ENCODE measurements at places on chromosomes 12 and 14.
A peak's percentile ranks its signal among the peaks of the same experiment; 100 is the strongest.

GRCh38 chr12:31599053-31599452 lies 8.1 kb upstream of the DENND5B start:
- no peak for DNase-seq

GRCh38 chr14:104398656-104399055 lies 180.9 kb upstream of the C14orf180 start:
- no peak for DNase-seq

DNA sequence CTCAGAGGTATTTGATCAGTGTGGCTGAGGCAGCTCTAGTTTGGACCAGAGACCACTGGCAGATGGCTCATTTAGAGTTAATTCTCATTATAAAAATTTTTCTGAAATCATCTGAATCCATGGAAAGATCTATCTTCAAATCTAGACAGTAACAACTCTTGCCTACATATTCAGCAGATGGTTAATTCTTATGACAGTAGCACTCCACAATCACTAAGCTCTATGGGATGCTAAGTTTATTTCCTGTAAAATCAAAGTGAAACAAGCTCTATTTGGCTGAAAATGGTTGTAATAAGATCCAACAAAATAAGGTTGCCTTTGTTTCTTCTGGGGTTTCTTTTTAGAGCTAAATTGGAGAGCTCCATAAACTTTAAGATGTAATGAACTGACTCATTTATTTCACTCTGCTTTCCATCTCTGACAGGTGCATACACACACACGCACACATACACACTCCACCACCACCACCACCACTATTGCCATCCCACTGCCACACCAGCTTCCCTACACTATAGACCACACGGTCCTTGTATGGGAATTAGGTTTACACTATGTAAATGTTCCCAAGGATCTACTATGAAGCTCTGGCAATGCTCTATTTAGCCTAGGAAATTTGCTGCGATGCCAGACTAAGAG lies 293.1 kb downstream of the RPAP3 start:
- DNase-seq: no peak

DNA sequence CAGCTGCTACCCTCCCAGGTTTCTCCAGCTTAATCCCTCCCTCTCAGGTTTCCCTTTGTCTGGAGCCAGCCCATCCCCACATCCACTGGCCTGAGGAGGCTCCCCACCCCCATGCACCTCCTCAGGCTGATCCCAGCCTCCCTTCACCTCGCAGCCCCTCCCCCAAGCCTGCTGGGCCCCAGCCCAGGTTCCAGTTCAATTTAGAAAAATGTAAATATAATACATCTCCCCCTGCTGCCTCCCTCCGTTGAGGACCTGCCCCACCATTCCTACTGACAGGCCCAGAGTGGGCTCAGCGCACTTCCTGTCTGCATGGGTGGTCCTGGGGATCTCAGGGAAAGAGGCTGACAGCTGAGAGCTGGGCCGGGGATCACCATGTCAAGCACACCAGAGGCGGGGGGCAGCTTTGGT lies 155.8 kb downstream of the NTF3 start:
- DNase-seq: no peak

- DNase-seq: no peak
Observed at GRCh38 chr12:38350342-38351174, 34.0 kb downstream of the ALG10B start.

- no peak for DNase-seq
Observed at GRCh38 chr12:116508145-116509121, 50.7 kb upstream of the MAP1LC3B2 start.

DNA sequence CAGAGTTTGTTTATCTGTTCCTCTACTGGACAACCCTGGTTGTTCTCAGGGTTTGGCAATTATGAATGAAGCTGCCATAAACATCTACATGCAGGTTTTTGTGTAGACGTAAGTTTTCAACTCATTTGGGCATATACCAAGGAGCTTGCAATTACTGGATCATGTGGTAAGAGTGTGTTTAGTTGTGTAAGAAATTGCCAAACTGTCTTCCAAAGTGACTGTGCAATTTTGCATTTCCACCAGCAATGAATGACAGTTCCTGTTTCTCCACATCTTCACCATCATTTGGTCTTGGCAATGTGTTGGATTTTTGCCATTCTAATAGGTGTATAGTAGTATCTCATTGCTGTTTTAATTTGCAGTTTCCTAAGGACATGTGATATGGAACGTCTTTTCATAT lies 39.8 kb upstream of the FBXO33 start:
- no peak for DNase-seq

- no peak for DNase-seq
Observed at GRCh38 chr14:74975059-74975810, 19.8 kb upstream of the PGF start.

DNA sequence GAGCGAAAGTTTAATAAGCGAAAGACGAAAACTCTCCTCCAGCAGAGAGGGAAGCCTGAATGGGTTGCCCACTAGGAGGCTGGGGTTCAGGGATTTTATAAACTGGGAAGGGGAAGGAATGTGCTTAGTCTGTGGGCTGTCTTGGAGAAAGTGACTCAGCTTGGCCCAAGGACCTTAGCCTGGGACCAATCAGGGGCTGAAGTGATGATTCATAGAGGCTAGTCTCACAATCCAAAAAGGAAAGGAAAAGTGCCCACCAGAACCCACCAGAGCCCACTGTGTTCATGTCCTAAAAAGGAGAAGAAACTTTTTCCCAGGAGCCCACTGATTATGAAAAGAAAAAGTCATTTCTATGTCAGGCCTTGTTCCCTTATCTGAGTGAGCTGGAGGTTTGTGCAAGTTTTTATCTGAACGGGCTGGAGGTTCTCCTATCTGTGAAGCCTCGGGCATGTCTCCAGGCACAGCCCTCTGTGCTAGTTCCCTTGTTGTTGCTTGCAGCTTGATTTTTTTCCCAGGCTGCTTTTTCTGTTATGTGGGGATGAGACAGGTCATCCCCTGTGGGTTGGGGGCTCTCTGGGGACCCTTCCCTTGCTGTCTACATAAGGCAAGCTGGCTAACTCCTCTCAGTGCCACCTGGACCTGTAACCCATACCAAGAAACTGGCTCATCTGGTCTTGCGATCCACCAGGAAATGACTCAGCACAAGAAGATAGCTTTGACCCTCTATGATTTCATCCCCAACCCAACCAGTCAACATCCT lies 8.3 kb upstream of the GOLGA5 start:
- no peak for DNase-seq

- DNase-seq: no peak
Observed at GRCh38 chr14:65141523-65141922, 39.2 kb upstream of the MAX start.

- DNase-seq: no peak
Observed at GRCh38 chr14:53999061-53999488, 42.5 kb upstream of the BMP4 start.

DNA sequence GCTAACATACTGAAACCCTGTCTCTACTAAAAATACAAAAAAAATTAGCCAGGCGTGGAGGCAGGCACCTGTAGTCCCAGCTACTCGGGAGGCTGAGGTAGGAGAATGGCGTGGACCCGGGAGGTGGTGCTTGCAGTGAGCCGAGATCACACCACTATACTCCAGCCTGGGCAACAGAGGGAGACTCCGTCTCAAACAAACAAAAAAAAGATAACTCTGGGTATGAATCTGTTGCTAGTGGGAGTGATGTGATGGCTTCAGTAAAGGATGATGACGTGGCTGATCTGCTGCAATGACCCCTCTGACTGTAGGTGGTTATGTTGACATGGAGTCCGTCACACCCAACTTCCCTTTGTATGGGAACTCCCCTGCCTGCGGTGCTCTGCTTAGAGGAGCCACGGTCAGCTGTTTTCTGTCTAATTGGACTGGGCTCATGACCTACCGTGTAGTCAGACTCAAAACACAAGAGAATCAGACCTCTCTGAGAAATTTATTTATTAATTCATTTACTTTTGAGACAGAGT lies 59.1 kb upstream of the MED13L start:
- no peak for DNase-seq

DNA sequence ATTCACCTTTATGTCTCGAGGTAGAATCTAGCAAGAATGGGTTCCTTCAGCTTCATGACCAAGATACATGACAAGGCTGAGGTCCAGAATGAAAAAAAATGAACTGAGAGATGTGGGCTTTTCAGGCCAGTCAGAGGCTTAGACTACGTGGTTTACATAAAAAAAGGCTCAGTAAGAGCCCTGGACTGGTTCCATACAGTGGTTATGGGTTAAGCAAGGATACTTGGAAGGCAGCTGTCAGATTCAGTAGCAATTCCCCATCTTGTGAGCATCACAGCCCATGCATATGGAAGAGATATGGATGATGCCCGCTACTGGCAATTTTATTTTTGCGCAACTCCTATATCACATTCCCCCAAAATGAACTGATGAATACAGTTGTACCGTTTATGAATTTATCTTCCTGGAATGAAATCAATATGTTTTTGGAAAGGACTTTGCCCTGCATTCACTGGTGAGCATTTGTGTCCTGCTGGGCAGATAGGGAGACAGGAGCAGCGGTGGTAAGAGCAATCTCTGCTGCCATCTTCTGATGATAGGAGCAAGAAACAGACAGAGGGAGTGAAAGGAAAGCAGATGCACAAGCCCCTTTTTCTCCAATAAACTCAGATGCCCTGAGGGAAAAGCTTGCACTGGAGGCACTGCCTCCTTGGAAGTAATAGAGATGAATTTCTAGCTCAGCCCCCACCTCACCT lies 280.4 kb downstream of the GALC start:
- no peak for DNase-seq

GRCh38 chr12:106265116-106265515 lies 17.3 kb upstream of the CKAP4 start:
- no peak for DNase-seq

DNA sequence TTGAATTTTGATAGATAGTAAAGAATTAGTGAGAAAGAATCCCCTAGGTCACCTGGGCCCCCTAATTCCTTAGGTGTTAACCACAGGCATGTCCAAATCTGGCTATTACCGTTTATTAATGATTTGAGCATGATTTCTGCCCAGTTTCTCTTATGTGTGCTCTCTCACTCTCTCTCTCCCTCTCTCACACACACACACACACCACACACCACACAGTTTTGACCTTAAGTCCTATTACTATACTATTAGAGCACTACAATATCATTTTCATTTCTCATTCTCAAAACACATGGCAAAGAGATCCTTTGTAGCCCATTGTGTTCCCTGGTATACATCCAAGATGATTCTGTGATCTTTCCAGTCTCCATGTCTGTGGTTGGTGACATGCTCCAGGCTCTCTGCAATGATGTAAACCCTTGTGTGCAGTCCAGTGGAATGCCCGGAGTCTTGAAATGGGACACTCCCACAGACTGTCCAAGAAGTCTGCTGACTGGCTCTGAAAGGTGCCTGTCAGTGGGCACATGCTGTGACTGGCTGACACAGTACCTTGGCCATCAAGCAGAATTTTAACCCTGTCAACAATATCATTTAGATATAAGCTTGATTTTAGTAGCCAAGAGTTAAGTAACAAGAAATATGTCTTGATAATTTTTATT lies 96.2 kb downstream of the FIGNL2 start:
- no peak for DNase-seq

DNA sequence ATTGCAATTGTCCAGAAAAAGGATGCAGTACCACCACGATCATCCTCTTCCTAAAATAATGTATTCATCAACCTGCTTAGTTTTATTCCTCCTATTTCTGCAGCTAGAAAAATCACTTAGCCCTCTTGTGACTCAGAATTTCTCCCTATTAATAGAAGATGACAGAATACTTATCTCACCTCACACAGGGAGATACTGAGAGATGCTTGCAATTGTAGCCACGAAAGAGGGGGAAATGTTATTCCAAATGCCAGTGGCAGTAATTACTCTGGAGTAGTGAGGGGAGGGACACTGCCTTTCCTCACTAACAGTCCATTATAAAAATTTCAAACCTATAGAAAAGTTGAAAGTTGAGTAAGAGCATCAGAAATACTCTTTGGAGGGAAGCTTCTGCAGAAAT lies 11.8 kb upstream of the DUSP6 start:
- no peak for DNase-seq

- DNase-seq: peak; percentile 77
Observed at GRCh38 chr12:6869049-6870021, 2.0 kb downstream of the TPI1 start.

DNA sequence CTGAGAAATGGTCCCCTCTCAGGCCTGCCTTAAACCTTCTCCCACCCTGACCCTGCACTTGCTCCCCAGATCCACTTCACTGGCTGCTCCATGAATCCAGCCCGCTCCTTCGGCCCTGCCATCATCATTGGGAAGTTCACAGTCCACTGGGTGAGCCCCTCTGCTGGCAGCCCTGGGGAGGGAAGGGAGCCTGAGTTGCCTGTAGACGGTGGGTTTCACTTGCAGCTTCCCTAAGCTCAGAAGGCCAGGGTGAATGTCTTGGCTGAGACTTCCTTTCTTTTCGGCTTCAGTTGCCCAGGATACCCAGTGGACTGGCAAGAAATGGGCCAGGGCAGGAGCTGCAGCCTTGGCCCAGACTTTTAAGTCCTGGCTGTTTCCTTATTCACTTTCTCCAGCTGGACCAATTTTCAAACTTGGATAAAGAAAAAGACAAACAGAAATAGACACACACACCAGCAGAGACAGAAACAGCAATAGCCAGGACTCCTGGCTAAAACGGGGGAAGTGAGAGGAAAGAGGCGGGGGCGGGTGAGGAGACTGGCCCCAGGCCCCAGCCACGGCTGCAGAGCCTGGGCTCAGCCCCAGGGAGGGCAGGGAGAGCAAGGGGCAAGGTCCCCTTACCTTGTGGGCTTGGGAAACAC lies 2.0 kb downstream of the AQP6 start:
- no peak for DNase-seq

DNA sequence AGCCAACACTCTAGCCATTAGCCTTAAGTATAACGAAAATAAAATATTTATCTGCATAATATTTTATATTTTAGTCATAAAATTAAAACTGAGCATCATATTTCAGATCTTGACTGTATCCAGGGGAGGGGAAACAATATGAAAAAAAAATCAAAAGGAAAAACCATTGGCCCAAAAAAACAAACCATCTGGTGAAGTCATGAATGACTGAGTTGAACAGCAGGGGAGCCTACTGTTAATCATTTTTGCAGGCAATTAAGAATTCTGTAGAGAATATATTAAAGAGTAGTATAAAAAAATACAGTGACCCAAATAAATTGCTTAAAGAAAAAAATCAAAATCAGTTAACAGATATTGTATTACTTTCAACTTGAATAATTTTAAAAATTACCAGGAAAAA lies 224.8 kb downstream of the C12orf50 start:
- no peak for DNase-seq
